ENCODE measurements at places on chromosomes 2 and 18.

GRCh38 chr2:191166756-191167445 is 16.1 kb upstream of the STAT4 start:
- no peak for DNase-seq

GRCh38 chr2:15133461-15133860 is 427.7 kb downstream of the NBAS start:
- DNase-seq: no peak

- no peak for DNase-seq
Measured at GRCh38 chr2:104976603-104977120, 61.2 kb upstream of the MRPS9 start.

DNA sequence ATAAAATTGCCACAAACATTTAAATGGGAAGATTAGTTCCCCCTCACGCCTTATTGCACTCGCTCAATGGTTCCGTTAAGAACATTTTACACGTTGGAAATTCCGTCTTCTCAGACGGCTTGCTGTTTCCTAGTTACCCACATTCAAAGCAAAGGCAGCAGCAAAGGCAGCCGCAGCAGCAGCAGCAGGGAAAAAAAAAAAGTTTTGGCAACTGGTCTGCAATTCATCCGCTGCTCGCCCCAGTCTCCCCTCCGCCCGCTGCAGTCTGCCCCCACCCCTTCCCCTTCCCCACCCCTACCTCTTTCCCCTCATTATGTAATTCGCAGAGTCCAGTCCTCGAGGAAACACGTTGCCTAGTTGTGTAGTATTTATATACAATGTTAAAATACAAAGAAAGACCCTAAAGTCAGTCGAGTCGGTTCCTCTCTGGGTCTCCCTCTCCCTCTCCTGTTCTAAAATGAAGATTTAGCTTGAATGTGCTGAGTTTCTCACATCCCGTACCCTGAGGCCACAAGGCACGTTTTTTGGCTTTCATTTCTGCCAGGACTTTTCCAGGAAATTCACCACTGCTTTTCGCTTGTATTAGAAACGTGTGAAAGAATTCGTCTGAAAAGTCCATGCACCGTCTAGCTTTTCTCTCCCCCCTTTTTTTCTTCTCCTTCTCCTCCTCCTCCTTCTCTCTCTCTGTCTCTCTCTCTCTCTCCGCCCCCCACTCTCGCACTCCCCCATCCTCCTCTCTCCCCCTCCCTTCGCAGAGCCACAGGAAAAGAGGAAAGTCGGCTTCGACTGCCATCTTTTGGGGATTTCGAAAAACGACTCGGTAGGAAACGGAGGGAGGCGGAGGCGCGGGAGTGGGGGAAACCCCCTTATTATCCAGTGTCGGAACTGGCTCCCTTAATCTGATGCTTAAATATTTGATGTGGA is 140.0 kb downstream of the MEIS1 start:
- peak; percentile 18 for DNase-seq

DNA sequence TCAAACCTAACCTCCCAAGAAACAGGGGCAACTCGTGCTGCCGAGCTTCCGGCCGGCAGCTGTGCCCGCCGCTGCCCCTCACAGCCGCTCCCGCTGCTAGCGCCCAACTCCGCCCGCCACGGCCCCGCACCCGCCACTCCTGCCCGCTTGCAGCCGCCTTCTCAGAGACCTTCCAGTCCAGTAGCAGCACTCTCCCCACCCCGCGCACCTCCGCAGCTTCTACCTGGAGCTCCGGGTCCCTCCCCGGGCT is 722 bp upstream of the C2orf15 start:
- no peak for DNase-seq

DNA sequence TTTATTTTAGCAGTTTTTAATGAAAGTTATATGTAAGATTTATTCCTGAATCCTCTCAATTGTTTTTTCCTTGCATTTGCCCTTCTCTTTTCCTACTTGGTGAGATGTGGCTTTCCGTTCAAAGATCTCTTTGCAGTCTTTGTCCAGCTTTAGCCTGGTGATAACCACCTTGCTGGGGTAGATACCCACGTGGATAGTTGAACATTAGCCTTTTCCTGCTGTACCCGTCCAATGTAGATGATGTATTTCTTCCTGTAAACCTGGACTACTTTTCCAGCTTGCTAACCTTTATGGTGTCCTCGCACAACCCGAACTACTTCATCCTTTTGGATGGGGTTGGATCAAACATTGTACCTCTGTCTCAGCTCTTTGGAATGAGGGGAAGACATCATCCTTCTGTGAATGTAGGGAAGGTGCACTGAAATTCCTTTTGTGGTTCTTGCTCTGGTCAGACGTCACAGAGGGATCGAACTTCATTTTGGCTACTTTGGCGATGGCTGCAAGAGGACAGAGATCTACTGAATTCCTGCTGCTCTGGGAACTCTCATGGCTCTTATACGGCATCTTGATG is 293.2 kb upstream of the EPAS1 start:
- DNase-seq: peak; percentile 29

GRCh38 chr2:141468761-141469160 is 662.1 kb downstream of the LRP1B start:
- DNase-seq: peak; percentile 23

DNA sequence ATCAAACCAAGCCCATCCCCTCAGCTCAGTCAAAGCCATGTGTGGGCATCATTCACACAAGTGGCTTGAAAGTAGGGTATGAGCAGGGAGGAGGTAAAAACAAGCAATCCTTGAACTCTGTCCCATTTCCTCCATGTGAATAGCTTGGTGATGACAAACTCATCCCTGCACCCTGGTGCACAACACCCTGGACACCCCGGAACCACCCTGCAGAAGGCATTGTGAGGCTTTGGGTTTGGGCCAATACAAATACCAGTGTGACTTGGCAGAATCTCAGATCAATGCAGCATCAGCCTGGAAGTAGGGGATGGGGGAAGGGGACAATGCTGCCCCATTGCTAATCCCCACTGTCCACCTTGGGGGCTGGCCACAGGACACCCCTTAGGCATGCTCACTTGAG is 28.6 kb downstream of the TGFA start:
- no peak for DNase-seq

GRCh38 chr2:680496-680895 is 3.3 kb upstream of the TMEM18 start:
- no peak for DNase-seq

GRCh38 chr2:193867454-193867853 is 1672.7 kb upstream of the TMEFF2 start:
- no peak for DNase-seq

DNA sequence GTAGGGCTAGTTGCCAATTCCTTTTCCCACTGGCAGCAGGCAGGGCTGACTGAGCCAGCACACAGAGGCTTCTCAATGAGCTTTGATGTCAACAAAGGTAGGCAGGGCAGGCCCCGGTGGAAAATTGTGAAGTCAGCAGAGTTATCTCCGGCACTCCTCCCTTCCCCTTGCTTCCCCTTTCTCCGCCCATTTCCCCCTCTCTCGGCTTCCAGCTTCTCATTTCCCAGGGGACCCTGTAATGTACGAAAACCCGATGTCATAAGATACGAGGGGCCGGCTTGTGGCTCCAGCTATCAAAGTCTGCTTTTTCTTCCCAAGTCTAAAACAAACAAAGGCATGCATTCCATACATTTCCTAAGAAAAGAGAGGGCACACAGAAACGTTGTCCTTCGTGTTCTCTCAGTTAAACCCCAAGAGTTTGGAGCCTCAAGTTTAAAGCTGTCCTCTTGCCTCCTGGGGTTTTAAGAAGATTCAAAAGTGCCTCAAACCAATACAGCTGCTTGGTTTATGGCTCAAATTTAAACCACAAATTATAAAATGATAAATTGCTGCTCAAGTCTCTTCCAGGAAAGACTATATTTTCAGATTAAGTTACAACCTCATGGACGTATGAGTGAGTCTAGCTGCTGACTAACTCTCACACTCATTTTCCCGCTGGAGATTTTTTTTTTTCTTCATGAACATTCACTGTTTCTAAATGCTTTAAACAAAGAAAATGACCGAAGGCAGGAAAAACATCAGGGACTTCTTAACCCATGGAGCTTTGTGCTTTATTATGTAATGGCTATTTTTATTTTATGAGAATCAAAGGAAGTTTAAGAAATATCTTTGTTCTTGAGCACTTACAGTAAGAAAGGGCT is 27.2 kb upstream of the EML4 start:
- DNase-seq: no peak

GRCh38 chr18:3722649-3723433 is 272.9 kb downstream of the TGIF1 start:
- DNase-seq: no peak

DNA sequence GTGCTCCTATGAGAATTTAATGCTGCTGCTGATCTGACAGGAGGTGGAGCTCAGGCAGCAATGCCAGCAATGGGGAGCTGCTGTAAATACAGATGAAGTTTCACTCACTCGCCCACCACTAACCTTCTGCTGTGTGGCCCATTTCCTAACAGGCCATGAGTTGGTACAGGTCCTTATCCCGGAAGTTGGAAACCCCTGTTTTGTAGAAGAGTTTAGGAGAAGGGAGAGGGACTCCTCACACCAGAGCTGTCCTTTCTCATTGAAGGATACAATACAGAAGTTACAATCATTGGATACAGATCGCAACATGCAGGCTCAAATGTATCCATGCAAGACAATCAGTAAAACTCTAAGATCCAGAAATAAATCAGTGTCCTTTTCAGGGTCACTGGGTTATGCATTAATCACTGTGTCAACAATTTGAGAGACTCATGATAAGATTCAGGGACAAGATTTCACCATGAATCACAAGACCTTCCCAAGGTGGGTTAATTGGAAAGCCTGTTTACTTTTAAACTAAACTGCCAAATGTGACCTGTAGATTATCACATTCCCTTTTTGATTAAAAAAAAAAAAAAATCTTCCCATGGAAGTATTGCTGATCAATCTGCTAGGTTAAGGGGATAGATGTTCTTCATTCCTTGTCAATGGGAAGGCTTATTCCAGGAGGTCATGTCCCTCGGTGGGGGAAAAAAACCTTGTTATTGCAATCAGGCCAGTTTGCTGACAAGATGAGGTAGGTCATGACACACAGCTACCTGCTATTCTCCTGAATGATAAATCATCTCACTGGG is 97.2 kb downstream of the SP100 start:
- DNase-seq: no peak

DNA sequence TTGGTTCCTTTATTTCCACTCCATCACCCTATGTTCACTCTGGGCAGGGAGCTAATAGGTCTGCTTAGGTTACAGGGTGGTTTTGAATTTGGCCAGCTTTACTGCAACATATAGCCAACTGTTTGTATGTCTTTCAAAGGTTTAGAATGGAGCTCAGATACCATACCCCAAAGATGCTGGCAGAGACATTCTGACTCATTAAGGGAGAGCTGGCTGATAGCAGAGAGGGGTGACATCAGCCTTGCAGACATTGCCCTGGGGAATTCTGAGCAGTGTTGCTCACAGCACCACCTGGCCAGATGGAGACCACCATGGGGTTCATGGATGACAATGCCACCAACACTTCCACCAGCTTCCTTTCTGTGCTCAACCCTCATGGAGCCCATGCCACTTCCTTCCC is 2.1 kb downstream of the PROKR1 start:
- DNase-seq: peak; percentile 3

All from trophoblast cell (in vitro differentiated cells and primary cell).